Effector CD4-positive, alpha-beta T cell (primary cell): ENCODE measurements at places on chromosomes 4 and X.

DNA sequence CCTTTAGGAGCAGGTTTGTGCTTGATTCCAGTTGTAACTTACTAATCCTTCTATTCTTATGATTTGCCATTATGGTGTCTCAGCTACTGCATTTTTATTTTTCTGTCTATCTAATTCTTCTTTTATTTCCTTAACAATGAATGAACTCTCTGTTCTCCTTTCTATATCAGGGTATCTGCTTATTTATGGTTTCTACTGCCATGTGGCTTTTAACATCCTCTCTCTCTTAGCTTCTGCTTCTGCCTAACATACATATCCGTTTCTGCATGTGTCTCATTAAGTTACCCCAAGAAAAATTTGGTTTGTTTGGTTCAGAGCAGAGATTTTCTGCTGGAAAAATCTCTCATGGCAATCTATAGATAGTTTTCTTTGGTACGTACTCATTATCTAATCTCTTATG lies 614.4 kb downstream of the RPA4 start:
- no peak for DNase-seq

DNA sequence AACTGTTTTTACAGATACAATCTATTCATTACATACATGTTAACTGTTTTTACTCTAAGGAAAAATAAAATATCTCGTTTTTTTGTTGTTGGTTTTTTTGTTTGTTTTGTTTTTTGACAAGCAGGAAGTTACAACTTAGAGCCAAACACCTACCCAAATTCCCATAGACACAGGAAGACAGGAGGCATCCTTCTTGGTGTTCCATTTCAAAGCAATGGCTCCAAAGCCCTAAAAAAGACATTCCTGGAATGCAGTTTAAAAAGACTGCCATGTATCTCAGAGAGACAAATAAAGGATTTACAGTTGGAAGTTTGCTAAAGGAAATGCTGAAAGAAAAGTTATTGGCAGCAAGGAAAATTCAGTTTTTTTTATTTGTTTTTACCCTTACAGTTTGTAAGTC lies 16.7 kb downstream of the ETFDH start:
- DNase-seq = no peak

- no peak for DNase-seq
These were observed 145.8 kb downstream of the IL15 start for GRCh38 chr4:141782205-141782604.

DNA sequence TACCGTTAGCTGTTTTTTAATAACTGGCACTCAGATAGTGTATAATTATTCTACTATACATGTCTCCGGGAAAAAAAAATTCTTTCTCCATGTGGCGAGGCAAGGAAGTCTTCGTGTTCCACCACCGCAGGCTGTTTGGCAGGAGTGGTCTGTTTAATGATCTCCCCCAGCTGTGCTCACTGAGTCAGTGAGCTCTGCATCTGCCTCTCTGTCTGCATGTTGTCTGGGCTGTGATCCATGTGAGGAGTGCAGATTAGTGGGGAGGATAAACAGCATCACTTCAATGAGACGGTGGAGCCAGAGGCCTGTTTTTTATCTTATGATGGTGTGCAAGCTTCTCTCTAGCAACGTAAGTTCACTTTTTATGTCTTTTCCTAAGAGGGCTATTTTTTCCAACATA lies 69.8 kb downstream of the RPS3A start:
- no peak for DNase-seq

GRCh38 chr4:165364452-165365080 lies 14.2 kb upstream of the CPE start:
- no peak for DNase-seq

- no peak for DNase-seq
These were observed 2.8 kb downstream of the VEGFC start for GRCh38 chr4:176789955-176790354.

DNA sequence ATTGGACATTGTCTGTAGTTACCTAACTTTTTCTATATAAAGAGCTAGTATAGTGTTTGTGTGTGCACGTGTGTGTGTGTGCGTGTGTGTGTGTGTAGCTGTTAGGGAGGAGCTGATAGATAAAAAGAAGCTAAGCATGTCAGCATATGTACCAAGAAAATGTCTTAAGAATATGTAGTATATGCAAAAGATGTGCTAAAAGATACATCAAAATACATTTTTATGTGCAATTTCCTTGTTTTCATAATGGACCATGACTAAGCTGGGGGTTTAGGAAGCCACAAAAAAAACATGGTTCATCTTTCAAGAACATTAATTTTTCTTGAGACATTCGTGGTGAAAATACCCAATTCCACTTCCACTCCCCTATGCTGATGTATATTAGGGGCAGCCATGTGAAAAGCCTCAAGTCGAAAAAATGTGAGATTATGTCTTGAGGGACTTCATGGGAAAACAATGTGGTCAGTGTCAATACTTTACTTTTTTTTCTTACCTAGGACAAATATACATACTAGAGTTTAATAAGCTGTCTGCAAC lies 1599.7 kb downstream of the ARAP2 start:
- DNase-seq = no peak

DNA sequence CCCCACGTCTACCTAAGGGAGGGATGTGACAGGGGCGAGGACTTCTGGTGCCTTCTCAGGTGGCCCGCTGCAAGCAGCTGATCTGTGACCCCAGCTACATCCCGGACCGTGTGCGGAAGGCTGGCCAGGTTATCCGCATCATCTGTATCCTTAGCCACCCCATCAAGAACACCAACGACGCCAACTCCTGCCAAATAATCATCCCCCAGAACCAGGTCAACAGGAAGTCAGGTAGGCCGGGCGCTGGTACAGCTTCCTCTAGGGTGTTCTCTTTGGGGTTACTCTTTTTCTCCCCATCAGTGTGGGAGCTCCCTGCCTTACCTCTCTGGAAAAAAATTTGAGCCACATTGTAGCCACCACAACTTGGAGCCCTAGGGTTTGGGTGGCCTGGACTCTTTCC lies 2.4 kb upstream of the FAM50A start:
- no peak for DNase-seq

- no peak for DNase-seq
These were observed 9.4 kb downstream of the FHIP1A start for GRCh38 chr4:151418385-151418784.

DNA sequence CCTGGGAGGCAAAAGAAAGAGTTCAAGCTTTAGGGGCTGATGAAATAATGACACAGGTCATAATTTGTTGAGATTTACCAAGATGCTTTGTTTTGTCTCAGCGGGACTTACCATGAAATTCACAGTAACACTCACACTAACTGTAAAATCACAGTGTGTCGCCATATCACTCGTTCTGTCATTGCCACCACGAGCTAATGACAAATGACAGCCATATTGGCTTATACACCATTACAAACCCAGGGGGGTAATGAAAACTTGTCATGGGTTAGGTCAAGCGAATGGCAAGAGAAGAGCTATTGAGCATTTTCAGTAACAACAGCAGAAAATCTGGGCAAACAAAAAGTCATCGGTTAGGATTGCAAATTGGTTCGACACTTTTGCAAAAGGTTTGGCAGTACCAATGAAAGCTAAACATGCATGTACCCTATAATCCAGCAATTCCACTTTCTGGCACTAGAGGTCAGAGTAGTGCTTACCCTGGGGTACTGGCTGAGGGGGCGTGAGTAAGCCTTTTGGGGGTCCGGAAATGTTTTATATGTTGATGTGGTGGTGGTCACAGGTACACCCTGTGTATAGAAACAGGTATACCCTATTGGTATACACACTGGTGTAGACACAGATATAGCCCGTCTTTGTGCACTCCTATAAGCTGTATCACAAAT lies 83.9 kb upstream of the RAI2 start:
- no peak for DNase-seq

DNA sequence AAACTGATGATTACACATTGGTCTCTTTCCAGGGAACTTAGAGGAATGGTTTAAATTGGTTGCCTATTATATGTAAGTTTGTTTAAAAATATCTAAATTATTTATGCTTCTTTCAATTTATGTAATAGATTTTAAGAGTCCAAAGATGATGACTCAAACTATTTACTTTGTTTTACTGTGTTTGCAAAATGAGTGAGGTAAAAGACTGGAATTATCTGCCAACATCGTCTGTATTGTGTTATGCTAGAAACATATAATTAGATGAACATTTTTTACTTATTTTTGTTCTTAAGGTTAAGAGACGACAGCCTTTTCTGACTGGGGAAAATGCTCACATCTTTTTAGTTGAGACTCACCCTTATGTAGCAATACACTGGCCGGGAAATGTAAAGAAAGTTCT lies 51.1 kb upstream of the SYTL5 start:
- no peak for DNase-seq

GRCh38 chr4:38078590-38079421 lies 118.6 kb downstream of the PTTG2 start:
- DNase-seq = no peak

GRCh38 chr4:11299016-11299415 lies 129.7 kb downstream of the HS3ST1 start:
- no peak for DNase-seq

DNA sequence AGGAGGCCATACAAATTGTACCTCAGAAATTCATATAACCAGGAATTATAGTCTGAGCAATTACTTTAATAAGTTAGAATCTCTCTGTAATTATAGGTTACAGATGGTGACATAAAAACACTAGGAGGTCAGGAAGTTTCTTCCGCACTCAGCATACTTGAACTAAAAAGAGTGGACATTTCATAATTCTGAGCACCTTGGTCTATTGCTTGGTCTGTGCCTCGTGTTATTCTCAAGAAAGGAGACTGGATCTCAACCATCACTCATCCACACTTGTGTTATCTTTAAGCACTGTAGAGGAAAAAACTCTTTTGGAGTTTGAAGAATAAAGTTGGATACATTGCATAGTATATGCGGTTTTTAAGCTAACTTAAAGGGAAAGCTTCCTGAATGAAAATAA lies 91.1 kb downstream of the SYNPO2 start:
- DNase-seq = no peak

GRCh38 chrX:2523911-2524310 lies 23.1 kb upstream of the DHRSX start:
- DNase-seq = no peak

DNA sequence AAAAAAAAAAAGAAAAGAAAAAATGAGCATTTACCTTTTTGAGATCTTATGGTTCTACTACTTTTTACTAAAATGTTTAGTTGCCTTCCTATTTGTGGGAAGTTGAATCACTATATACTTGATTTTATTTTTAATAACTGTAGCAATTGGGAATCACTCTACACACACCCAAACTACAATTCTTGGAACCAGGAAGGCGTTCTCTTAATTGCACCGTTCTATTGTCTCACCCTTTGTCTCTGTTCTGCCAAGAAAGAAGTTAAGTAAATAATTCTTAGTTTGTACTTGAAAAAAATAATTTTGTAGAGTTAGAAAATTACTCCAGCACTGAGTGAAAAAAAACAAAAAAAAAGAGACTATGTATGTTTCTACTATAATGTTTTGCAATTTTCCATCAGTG lies 62.7 kb downstream of the ATOH1 start:
- DNase-seq = no peak

- DNase-seq = no peak
These were observed 212.2 kb upstream of the MAGEB18 start for GRCh38 chrX:25925946-25926345.

- no peak for DNase-seq
These were observed 89.1 kb upstream of the TSPAN5 start for GRCh38 chr4:98747393-98748091.

DNA sequence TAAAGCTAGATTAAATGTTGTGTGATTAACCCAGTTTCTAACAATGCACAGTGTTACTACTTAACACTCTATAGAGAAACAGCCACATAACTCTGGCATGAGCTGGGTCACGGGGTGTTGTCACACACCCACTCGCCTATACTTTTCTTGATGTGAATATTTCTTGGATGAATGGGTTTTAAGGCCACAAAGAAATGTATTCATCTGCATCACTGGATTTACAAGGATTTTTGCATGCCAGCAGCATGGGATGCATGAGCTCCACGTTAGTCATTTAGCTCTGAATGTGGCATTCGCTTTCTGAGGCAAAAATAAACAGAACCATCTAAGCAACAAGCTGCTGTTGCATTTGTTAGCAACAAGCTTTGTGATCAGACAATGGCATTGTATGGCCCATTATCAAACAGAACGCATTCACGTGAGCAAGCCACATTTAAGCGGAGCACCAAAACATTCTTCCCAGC lies 89.7 kb downstream of the LRP2BP start:
- no peak for DNase-seq

- DNase-seq = no peak
These were observed 78.7 kb upstream of the ZNF518B start for GRCh38 chr4:10535912-10536311.

GRCh38 chr4:12761694-12762093 lies 722.4 kb downstream of the RAB28 start:
- DNase-seq = no peak

GRCh38 chrX:15158736-15159406 lies 111.0 kb downstream of the ASB9 start:
- DNase-seq = no peak

DNA sequence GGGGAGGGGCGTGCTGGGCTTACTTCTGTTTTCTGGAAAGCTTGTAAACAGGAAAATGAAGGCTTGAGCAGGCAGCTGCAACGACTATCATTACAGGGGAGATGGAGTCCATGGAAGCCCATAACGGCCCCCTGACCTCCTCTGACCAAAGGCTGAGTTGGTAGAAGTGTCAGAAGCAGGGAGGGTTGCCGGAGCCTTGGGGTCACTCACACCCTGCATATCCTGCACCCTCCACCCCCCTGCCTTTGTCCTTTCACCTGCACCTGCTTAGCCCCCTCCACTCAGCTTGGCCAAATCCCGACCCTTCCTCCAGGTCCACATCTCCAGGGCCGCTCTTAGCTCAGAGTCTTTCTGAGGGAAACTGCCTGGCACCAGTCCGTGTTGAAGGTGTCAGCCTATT lies 12.5 kb upstream of the MSX1 start:
- DNase-seq = no peak

GRCh38 chr4:184389978-184390900 lies 84.1 kb downstream of the IRF2 start:
- no peak for DNase-seq

GRCh38 chrX:8607326-8607725 lies 124.6 kb downstream of the ANOS1 start:
- no peak for DNase-seq

DNA sequence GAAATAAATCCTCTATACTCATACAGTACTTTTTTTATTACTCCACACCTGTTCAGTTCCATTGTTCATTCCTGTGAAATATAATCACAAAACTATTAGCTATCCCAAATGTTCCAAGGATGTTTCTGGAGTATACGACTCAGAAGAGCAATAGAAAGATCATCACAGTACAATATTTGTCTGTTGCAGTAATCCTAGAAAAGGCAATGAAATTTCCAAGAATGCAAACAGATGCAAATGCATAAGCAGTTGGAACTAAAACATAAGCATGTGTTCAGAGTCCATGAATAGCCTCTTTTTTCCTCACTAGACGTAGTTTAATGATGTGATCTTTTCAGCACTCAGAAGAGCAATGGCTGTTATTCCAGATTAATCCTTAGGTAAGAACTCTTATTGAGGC lies 55.2 kb downstream of the RTL3 start:
- DNase-seq = no peak

GRCh38 chrX:136555694-136556093 lies 23.7 kb downstream of the VGLL1 start:
- no peak for DNase-seq

DNA sequence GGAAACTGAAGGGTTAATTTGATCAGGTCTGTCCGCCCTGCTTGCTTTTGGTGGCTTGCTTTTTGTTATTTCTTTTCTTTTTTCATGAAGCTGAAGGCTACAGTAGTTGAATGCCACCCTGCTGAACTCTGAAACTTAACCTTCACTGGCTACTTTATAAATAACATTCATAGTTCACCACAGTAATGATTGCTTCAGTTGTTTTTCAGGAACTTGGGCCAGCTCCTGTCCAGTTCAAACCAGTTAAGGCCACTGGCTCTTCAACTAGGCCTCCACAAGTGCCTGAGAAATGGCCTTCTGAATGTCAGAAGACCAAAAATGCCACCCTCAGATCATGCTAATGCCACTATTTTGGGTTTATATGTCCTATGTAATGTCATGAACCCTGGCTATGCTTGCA lies 7.7 kb upstream of the ASB9 start:
- no peak for DNase-seq
